ENCODE measurements at places on chromosomes 7 and 10.

DNA sequence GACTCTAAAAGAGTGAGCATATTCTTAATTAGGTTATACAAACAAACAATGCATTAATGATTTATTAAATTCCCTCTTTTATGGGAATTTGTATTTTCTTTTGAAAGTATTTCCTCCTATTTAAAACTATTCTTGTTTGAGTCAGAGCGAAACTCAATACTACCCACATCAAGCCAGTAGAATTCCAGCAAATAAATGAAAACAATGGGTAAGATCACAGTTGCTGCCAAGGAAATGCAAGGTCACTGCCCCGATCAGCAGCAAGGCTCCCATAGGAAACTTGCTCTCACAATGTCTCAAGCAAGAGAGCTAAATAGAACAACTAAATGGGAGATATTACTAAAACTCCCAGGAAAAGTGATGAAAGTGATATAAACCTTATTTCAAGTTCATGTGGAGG is 206.3 kb downstream of the THSD7A start:
- DNase-seq = no peak

GRCh38 chr10:60021361-60021760 is 115.0 kb upstream of the CCDC6 start:
- no peak for DNase-seq

GRCh38 chr7:5624386-5625365 is 156.8 kb downstream of the RNF216 start:
- no peak for DNase-seq

- DNase-seq = peak; percentile 39
These were observed 132.1 kb downstream of the NRBF2 start for GRCh38 chr10:63265222-63265617.

GRCh38 chr7:30148426-30148825 is 13.6 kb downstream of the MTURN start:
- no peak for DNase-seq

GRCh38 chr7:26815426-26815825 is 49.0 kb downstream of the SKAP2 start:
- DNase-seq = no peak

DNA sequence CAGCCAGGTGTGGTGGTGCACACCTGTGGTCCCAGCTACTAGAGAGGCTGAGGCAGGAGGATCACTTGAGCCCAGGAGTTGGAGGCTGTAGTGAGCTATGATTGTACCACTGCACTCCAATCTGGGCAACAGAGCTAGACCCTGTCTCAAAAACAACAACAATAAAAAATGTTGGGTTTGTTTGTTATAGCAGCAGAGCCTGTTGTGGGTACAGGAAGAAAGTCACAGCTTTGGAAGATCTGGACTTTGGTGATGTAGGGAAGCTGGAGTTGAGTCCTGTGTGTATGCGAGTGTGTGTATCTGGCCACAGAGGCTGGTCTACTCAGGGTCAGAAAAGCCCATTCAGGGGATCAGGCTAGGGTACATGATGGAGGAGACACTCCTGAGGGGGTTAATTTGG is 3.9 kb downstream of the GRID2IP start:
- DNase-seq = no peak

DNA sequence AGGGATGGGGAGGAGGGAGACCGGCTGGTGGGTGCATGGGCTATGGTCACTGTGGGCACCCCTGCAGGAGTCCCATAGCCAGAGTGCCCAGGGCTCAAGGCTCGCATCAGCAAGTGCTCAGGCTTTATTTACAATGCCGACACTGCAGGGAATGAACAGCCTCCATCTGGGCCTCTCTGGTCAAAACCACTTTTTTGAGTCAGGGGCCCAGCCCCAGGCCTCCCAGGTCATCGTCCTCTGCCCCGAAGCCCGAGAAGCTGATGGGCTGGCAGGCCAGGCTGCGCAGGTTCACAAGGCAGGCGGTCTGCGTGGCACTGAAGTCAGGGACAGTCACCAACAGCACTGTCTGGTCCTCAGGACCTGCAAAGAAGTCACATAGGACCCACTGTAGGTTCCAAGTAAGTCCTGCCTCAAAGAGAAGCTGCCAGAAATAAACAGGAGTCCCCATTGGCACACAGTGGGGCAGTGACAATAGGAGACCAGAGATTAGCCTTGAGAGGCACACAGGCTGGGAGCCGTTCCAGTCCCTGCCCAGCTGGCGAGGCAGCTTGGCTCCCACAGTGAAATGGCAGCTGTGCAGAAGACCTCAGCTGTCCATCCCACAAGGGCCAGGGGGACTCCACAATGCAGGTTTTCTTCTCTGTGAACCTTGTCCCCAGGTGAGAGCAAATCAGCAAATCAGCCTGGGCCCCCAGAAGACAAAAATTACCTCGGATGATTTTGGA is 8.6 kb downstream of the POLD2 start:
- DNase-seq = no peak

GRCh38 chr7:125338110-125338509 is 408.5 kb upstream of the POT1 start:
- no peak for DNase-seq

DNA sequence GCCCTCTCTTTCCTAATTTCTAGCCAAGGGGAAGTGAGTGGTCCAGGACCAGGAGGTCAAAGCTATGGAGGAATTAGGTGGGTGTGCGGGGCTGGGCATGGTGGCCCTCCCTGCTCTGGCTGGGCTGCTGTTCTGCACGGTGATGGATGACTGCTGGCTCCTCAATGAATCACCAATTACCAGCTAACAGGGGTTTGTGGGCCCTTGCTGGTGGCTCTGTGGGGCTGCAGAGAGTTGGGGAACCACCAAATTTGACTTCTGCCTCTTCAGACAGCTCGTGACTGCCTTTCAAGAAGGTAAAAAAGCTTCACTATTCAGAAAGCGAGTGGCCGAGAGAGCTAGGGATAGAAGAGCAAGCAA is 35.0 kb upstream of the HABP2 start:
- no peak for DNase-seq

DNA sequence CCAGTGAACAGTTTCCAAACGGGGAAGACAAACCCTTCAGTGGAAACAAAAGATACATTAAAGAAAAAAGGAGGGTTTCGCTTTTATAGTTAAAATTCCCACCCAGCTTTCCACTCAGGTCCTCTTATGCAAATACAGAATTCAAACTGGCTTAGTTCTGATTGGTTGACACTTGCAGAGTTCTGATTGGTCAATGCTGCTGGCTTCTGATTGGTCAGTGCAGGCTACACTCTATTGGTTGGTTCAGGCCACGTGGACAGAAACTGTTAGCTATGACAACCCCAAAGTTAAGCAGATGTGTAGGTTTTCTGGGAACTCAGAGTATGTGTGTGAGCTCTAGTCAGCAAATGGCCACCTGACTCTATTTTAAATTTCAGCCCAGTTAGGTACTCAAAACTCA is 80.0 kb downstream of the FBXL13 start:
- DNase-seq = no peak
